ENCODE measurements at places on chromosomes 16 and 17.

- no peak for DNase-seq
These were observed 102.2 kb downstream of the AATF start for GRCh38 chr17:37050920-37051319.

DNA sequence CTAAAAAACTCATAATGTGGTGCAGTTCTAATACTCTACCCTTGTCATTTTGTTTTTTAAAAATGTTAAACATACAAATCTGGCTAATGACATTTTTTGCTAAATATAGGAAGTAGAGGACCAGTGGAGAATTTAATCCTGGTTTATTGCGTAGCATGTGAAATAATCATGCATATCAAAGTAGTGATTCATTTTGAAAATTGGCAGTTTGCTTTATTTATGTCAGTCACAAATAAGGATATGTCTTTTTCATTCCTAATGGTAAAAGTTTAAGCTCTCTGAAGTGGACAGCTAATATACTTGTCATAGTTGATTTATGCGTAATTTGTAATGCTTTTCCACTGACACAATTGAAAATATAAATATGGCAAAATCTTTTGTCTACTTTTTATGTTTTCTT lies 224.2 kb downstream of the BCAS3 start:
- no peak for DNase-seq

- no peak for DNase-seq
These were observed 40.7 kb downstream of the DUSP14 start for GRCh38 chr17:37530420-37530819.

GRCh38 chr16:67399218-67399733 lies 6.0 kb upstream of the TPPP3 start:
- DNase-seq = peak; percentile 30

DNA sequence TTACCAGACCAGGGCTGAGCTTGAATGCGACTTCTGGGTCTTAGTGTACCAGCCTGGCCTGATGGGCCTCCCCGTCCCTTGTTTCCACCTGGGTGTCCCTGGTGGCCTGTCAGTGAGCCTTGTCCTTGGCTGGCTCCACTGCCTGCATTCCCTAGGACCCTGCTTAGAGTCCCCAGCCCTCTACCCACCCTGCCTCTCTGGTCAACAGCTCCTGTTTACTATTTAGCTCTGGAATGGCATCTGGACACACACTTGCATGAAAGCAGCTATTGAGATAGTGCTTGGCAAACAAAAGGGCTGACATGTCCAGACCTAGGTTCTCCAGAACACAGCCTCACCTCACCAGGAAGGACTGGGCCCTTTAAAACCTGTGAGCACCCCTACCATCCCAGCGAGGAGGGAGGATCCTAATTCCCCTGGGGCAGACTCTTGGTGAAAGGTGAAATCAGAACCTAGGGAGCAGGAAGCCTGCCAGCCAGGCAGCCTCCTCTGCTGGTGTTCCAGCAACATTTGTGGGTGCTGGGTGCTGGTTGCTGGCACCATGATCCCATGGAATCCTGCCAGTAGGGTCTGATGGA lies 38.8 kb downstream of the RAI1 start:
- no peak for DNase-seq

DNA sequence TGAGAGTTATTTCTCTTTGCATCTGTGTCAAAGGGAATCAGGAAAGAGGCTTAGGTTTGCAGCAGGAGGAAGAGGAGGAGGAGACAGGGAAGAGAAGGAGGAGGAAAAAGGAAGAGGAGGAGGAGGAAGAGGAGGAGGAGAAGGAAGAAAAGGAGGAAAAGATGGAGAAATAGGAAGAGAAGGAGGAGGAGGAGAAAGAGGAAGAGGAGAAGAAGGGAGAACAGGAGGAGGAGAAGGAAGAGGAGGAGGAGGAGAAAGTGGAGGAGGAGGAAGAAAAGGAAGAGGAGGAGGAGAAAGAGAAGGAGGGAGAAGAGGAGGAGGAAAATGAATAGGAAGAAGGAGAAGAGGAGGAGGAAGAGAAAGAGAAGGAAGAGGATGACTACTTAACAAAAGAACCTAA lies 459.1 kb downstream of the GRIN2A start:
- no peak for DNase-seq

- no peak for DNase-seq
These were observed 6.2 kb downstream of the GSE1 start for GRCh38 chr16:85619101-85619891.

- no peak for DNase-seq
These were observed 251.2 kb upstream of the ELAC2 start for GRCh38 chr17:13268791-13269595.

GRCh38 chr16:66385415-66385814 lies 18.9 kb downstream of the CDH5 start:
- DNase-seq = no peak

DNA sequence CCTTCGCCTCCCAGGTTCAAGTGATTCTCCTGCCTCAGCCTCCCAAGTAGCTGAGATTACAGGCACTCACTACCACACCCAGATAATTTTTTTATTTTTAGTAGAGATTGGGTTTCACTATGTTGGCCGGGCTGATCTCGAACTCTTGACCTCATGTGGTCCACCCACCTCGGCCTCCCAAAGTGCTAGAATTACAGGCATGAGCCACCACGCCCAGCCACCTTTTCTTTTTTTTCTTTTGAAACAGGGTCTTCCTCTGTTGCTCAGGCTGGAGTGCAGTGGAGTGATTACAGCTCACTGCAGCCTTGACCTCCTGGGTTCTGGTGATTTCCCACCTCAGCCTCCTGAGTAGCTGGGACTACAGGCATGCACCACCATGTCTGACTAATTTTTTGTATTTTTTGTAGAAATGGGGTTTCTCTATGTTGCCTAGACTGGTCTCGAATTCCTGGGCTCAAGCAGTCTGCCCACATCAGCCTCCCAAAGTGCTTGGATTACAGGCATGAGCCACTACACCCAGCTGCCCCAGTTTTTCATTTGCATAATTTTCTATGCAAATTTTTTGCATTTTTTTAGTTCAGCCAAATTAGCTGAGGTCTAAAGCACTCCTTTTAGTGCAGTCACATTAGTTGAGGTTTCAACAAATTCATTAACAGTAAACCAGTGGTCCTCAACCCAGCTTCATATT lies 11.3 kb downstream of the WWP2 start:
- DNase-seq = no peak

- DNase-seq = peak; percentile 43
These were observed 520 bp downstream of the JPT2 start for GRCh38 chr16:1678500-1679098.

DNA sequence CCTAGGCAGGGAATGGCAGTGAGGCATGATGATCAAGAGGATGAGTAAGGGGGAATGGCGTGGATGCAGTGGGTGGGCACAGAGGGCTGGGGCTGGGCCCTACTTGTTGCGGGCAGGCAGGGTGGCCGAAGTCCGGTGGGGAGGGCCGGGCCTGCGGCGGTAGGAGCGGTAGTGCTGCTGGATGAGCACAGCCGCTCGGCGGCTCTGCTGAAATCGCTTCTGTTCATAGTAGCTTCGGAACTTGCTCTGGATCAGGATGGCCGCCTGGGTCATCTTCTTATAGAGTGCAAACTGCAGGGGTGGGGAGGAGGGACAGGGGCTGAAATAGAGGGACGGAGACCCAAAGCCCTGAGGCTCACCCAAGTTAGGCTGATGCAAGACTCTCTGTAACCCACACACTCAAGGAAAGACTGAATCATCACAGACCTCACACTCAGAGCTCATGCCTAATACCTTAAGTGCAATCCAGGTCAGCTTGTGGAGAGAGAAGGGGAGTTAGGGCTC lies 1.5 kb upstream of the SPAG7 start:
- no peak for DNase-seq

- no peak for DNase-seq
These were observed 158.5 kb upstream of the CACNG5 start for GRCh38 chr17:66676421-66676820.

DNA sequence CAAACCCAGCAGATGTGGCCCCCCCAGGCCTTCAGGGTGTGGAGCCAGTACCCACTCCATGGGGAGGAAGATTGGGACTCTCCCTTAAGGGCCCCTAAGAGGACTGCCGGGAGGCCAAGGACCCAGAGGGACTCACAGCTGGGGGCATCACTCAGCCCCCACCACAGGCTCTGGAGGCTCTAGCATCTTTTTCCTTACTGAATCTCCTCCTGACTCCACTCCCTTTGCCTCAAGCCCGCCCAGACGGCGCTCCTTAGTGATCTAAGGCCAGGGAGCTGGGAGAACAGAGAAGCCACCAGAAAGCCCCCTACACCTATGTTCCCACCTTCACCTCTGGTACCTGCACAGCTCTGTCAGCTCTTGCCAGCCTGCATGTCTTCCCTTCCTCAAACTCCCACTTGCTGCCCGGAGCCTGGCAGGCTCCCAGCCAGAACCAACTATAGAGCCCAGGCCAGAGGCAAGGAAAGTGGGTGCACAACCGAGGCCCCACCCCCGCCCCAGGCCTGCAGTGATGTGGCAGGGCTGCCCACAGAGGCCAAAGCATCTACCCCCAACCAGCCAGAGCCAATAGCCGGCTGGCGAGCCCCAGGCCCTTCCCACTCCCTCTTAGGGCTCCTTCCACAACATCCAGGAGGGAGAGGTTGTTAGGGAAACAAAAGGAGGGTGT lies 22.3 kb upstream of the MPO start:
- no peak for DNase-seq

All from activated CD4-positive, alpha-beta T cell treated with anti-CD3 and anti-CD28 coated beads, Interleukin-2, amount 50 U/mL, for 1 hour (primary cell).